T-cell (primary cell): ENCODE measurements at places on chromosomes 2 and 18. TPM values are rescaled to one million over a fixed set of nuclear protein-coding genes. Genes with fewer than 3 reads are reported as not detected.

GRCh38 chr2:85843543-85843942 lies 45.2 kb downstream of the ST3GAL5 start:
- no peak for DNase-seq
- H3K4me3 ChIP-seq: no peak overlapping the region
- no peak overlapping the region for H3K27ac ChIP-seq
- peaks cover 9% of the 10 kb centered on the region for H3K36me3 ChIP-seq
- no peaks in the 10 kb centered on the region for H3K27me3 ChIP-seq

- H3K27me3 ChIP-seq: no peaks in the 10 kb centered on the region
- no peak for DNase-seq
- no peaks in the 10 kb centered on the region for H3K4me1 ChIP-seq
- no peak overlapping the region for H3K27ac ChIP-seq
Observed at GRCh38 chr2:210798180-210798579, 241.8 kb downstream of the CPS1 start.

GRCh38 chr2:162915858-162916257 lies 77.3 kb upstream of the KCNH7 start:
- no peaks in the 10 kb centered on the region for H3K27me3 ChIP-seq
- H3K36me3 ChIP-seq: no peaks in the 10 kb centered on the region
- no peak overlapping the region for H3K4me3 ChIP-seq
- DNase-seq: no peak
- no peak overlapping the region for H3K27ac ChIP-seq

GRCh38 chr2:172480301-172481218 lies 53.2 kb downstream of the ITGA6 start:
- no peak for DNase-seq
- no peaks in the 10 kb centered on the region for H3K27me3 ChIP-seq
- peaks cover 28% of the 10 kb centered on the region for H3K4me1 ChIP-seq
- no peak overlapping the region for H3K4me3 ChIP-seq
- H3K36me3 ChIP-seq: peaks cover 9% of the 10 kb centered on the region

The DYSF gene
- 1.9 TPM for total RNA-seq
